ENCODE measurements at places on chromosomes 5 and 9.

GRCh38 chr5:135323227-135323626 is 75.8 kb downstream of the MACROH2A1 start:
- no peak for DNase-seq

- DNase-seq: peak; percentile 50
Measured at GRCh38 chr9:21812946-21813568, 10.6 kb downstream of the MTAP start.

GRCh38 chr5:50447941-50448340 is 6.9 kb upstream of the EMB start:
- no peak for DNase-seq

GRCh38 chr9:110768886-110769285 is 100.3 kb downstream of the MUSK start:
- DNase-seq: no peak

DNA sequence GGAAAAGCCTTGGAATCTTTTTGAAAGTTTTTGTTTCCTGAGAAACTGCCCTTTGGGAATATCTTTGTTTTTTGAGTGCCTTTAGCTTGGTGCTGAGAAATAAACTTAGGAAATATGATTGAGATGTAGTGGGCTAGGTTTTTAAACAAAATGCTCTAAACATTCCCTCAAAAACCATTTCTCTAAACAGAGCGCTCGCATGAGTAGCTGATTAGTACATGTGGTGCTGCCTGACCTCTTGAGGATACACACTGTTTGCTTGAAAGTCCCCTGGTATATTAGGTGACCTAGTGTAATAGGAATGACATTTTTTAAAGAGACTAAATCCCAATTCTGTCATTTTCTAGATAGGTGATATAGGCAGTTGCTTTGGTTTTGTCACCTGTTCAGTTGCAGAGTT is 132.3 kb downstream of the ADAMTSL1 start:
- DNase-seq: no peak

DNA sequence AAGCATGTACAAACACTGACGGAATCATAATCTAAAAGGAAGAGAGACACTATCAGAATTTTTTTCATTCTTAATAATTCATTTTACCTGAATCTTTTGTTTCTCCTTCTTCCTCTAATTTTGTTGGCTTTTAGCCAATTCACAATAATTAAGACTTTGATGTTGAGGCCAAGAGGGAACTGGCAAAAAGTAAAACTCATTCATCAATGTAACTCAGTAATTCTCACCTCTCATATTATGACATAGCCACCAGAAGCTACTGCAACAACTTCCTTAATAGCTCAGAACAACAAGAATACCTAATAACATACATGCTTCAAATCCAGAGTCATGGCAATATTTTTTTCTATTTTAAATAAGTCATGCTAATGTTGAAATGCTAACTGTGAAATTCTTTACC is 64.5 kb downstream of the MCTP1 start:
- no peak for DNase-seq

- DNase-seq: no peak
Measured at GRCh38 chr9:109108318-109108717, 11.4 kb downstream of the TMEM245 start.

- peak; percentile 15 for DNase-seq
Measured at GRCh38 chr5:59813761-59814536, 79.6 kb downstream of the PDE4D start.

- DNase-seq: no peak
Measured at GRCh38 chr9:72704688-72705375, 183.4 kb downstream of the TMC1 start.

GRCh38 chr9:32136700-32137339 is 247.6 kb upstream of the ACO1 start:
- DNase-seq: peak; percentile 45

GRCh38 chr5:125065741-125066140 is 319.3 kb upstream of the ZNF608 start:
- no peak for DNase-seq

DNA sequence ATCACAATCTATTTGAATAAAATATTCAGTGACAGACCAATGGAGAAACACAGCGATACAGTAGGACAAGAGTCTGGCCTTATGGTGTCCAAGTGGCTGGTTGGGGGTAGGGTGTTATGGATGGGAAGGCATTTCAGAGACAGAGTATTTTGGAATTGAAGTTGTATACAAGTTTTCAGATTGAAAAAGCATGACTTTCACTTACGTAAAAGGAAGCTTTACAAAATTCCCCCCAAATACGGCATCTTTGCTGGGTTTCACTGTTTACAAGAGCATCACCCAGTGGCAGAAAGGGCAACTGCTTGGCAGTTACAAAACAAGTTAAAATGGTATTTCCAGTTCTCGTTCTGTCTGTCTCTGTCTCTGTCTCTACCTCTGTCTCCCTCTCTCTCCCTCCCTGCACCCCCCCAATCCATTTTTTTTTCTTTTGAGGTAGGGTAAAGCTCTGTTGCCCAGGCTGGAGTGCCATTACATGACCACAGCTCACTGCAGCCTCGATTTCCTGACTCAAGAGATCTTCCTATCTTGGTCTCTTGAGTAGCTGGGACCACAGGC is 86.2 kb downstream of the PTPN3 start:
- DNase-seq: no peak

DNA sequence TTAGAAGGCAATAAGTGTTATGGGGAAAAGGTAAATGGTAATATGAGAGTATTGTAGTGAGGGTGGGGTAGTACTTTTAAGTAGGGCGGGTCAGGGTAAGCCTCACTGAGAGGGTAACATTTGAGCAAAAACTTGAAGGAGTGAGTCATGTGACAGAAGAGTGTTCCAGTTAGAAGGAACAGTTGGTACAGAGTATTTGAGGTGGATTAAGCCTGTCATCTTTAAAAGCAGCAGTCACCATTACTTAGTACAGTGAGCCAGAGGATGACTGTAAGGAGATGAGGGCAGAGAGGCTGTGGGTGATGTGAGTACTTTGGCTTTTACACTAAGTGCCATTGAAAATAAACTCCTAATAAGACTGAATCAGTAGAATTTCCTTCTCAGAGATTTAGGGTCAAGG is 54.8 kb downstream of the UBAP1 start:
- no peak for DNase-seq

DNA sequence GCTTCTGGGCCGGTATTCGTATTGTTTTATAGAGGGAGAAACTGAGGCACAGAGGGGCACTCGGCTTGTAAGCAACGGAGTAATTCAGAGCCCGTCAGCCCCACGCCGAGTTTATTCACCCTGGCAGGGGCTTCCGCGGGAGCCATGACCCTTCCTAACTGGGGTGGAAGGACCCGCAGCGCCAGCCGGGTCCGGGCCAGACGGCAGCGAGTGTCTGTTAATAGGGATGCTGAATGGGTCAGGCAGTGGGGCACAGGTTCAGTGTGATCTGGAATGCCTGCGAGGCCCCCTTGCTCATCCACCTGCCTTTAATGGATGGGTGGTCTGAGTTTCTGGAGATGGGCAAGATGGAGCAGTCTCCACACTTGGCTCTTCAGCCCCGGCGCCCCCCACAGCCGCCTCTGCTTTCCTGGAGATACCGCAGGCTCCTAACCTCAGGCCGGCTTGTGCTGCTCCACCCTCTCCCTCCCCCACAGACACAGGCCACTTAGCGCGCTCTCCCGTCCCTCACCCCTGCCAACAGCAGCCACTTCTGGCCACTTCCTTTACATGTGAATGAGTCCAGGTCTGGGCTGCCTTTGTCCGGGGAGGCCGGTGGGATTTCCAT is 147.1 kb downstream of the ERCC6L2 start:
- no peak for DNase-seq

- no peak for DNase-seq
Measured at GRCh38 chr5:113205807-113206206, 229.0 kb downstream of the TSSK1B start.

- no peak for DNase-seq
Measured at GRCh38 chr5:180974612-180975315, 13.9 kb upstream of the BTNL3 start.

DNA sequence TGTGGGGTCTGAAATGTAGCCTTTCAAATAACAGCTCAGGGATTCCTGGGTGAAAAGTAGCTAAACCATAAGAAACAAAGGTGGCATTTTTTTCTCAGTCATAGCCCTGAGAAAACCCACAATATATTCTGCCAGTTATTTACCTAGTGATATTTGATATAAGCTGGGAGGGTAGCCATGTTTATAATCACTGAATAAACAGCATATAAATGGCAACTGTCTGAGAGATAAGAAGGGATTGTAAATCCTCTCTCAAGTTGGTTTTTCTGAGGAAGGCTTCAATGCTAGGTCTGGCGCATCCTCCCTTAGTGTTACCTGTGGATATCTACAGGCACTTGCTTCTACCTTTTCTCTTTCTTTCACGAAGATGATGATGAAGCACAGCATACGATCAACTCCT is 1080.5 kb upstream of the DMAC1 start:
- DNase-seq: no peak

DNA sequence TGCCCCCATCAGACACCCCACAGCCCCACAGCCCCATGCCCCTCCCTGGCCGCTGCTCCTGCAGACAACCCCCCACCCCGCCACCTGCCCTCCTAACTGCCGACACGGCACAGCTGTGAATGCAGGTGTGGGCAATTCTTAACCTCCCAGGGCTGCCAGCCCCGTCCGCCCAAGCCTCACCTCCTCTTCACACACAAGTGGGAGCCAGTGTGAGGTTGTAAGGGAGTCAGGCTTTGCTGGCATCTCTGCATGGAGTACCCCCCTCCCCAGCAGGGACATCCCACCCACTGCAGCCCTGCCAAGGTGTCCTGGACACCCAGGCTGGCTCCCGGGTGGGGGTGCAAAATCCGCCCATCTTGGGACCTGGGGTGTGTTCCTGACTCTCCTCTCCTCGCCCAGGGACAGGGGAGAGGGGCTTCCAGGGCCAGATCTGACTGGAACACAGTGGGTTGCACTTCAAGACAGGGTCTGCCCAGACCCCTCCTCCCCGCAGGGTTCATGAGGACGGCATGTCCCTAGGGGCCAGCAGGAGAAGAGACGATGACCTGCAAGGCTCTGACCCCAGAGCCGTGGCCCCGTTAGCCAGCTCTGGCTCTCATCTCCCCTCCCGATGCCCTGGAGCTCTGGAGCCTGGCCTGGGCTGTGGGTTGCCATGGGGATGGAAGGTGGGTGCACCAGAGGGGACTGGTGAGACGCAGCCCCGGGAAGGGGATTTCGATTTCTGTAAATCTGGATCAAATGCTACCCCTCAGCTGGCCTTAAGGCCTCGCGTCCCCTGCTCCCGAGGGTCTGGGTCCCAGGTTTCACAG is 34.4 kb downstream of the SARDH start:
- no peak for DNase-seq

DNA sequence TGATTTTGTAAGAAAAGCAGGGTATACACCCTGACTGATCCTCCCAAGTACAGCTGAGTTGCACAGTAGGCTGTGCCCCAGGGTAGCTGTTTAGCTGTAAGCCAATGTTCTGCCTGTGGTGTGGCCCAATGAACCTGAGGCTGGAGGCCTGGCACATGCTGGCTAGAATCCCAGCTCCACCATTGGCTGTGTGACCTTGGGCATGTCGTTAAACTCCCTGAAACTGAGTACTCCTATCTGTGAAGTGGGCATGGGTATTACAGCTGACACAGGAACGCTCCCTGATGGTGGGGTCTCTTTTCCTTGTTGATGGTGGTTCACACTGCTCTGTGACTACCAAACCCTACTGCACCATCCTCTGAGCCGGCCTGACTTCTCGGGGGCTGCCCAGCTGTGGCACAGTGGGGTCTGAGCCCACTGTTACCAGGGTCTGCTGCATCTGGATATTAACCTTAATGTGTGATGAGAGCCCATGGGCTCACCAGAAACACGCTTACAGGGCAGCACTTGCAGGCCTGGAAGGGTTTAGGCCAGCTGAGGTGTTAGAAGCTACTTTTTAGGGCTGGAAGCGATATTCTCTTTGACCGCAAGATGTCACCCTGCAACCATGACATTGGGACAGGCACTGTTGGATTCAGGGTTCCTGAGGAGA is 7.0 kb upstream of the GADD45G start:
- DNase-seq: peak; percentile 44

- no peak for DNase-seq
Measured at GRCh38 chr9:110241858-110242321, 14.4 kb downstream of the TXN start.

DNA sequence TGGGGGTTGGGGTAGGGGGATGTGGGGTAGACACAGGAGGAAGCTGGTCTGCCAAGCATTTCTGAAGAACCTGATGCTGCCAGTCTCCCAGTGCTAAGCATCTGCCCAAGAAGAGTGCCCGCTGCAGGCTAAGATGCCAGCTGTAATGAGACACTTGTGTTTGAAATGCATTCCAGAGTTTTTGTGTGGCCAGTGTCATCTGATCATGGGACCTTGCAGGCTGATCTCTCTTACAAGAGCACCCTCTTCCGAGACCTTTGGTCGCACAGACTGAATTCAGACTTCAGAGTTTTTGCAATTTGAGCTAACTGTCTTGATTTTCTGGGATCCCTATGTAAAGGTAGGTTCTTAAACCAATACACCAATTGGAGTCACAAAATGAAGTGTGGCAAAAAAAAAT is 58.1 kb downstream of the DENND1A start:
- no peak for DNase-seq

GRCh38 chr9:107008447-107008846 is 145.5 kb downstream of the ZNF462 start:
- DNase-seq: no peak

GRCh38 chr5:129658801-129659200 is 89.1 kb upstream of the MINAR2 start:
- DNase-seq: no peak

DNA sequence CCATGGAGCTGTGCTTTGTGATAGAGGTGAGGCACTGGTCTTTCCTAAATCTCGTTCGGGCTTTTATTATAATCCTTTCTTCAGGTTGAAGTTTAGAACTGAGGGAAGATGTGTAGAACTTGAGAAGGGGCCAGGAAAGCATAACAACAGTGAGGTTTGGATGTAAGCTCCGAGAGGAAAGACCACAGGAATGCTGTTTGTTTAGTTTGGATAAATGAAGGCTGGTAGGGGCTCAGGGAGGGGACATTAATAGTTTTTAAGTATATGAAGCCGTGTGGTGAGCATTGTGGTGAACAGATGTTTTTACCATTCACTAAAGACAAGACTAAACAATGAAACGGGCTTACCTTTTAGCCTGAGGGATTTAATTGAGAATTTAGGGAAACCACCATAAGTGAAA is 130.8 kb downstream of the ARHGAP26 start:
- DNase-seq: no peak

GRCh38 chr9:98923451-98924123 is 20.1 kb upstream of the COL15A1 start:
- DNase-seq: no peak

- no peak for DNase-seq
Measured at GRCh38 chr5:170104299-170104698, 1.4 kb upstream of the FOXI1 start.

- DNase-seq: no peak
Measured at GRCh38 chr5:149888280-149888679, 56.3 kb downstream of the PDE6A start.

DNA sequence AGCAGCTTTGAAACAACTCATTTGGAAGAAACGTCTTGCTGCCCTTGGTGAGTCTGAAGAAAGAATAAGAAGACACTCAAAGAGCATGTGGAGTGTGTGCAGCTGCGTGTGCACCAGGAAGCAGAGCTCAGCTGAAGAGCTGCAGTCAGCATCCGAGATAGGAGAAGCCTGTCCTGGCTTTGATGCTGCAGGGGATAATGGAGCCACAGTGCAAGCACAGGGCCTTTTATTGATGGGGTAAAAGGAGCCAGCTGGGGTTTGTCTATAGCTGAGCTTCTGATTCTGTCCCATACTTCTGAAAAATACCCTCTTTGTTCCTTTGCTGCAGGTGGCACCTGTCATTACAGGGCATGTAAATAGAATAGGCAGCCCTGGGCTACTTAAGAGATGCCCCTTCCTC is 375.7 kb upstream of the ZNF462 start:
- DNase-seq: no peak

- no peak for DNase-seq
Measured at GRCh38 chr9:93001031-93001430, 53.7 kb downstream of the FGD3 start.
